Activated T-cell treated with anti-CD3 and anti-CD28 coated beads for 1 hour (primary cell): ENCODE measurements at places on chromosomes 5 and 9.
A peak's percentile ranks its signal among the peaks of the same experiment; 100 is the strongest.

DNA sequence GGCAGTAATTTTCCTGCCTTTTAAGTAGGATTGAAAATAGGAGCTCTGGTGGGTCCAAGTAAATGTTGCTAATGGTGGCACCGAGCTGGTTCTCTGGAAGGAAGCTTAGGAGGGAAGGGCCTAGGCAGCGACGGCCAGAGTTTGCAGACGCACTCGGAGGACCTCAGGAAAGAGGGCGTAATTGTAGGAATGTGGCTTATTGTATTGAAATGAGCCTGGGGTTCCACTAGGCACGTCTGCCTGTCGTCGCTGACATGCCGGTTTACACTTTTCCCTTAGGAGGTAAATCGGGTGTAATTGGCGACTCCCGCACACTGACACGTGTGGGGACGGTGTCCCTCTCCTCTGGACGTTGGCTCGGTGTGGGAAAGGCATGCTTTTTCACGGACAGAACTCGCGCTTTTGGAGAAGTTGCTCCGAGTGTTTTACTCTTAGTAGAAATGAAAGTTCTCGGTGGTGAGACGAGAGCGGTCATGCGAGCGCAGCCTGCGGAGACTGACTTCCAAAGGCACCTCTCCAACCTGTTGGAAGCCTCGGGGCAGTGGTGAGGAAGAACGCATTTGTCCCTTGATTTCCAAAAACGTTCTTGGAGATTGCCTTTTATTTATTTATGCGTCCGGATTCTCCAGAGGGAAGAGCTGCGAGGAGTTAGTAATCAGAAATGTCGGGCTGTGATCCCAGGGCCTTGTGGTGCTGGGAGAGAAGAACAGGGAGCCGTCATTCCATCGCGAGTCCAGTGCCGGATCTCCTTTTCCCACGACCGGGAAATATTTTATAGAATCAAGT, 1.3 kb downstream of the NR4A3 start:
- DNase-seq, result no peak

- no peak for DNase-seq
These were observed 304.7 kb downstream of the KIAA0825 start for GRCh38 chr5:94313696-94314095.

DNA sequence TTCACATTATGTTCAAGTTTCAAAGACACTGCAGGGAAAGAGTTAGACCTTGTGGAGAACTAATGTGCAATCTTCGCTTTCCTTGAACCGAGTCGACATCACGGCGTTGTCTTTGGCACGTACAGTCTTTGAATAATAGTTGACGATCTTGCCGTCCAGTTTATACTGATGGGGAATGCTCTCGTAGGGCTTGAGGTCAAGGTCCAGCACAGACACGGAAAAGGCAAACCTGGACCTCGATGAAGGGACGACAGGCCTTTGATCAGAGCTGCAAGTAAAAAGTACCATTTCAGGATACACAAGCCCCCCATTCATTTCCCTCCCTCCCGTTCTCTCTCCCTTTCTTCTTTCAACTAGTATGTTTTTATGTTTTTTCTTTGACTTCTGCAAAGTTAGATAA, 54.1 kb downstream of the IPPK start:
- DNase-seq, result no peak

DNA sequence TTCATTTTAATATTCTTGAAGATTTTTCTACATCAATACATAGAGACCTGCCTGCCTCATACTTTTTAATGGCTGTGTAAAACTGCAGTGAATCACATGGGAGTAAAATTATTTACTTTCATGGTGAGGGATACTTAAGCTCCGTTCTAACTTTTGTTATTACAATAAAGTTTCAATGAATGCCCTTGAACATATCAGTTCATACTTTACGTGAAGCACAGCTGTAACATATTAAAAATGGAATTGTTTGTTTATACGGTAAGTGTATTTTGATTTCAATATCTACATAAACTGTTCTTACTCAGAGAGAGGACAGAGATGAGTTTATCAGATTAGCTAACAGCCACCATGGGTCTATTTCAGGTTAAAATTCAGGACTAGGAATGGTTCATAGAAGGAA, 155.1 kb downstream of the NR3C1 start:
- no peak for DNase-seq

DNA sequence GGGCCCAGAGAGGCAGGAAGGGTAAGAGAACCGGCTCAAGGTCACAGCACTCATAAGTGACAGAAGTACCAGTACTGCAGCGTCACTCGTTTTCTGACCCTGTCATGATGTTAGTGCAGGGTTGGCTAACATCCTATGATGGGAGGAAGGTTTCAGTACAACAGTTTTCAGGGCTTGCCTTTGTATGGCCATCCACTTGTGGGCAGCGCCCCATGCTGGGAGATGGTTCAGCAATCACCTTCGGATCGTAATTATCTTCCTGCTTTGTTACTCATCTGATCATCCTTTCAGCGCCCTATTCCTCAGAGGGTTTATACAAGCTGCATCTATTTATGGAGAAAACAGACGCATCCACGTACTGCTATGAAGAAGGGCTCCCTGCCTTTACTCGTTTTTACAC, 2.4 kb downstream of the MAP1B start:
- DNase-seq, result no peak

- no peak for DNase-seq
These were observed 117.0 kb downstream of the GLIS3 start for GRCh38 chr9:4182831-4183230.

DNA sequence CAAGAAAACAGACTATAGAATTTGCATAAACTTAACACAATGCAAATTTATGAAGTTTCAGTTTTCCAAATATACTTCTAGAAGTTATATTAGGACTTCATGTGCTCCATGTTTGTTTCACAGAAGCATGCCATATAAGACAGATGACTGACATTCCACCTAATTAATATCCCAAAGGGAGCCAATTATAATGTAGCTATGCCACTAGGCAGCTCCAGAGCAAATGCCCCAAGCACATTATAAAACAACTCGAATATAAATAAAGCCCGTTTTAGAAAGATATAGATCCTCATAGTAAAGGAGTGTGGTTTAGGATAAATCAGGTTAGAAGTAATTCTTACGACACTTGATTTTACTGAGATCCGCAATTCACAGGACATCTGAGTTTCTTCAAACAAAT, 8.9 kb downstream of the DROSHA start:
- DNase-seq, result no peak

DNA sequence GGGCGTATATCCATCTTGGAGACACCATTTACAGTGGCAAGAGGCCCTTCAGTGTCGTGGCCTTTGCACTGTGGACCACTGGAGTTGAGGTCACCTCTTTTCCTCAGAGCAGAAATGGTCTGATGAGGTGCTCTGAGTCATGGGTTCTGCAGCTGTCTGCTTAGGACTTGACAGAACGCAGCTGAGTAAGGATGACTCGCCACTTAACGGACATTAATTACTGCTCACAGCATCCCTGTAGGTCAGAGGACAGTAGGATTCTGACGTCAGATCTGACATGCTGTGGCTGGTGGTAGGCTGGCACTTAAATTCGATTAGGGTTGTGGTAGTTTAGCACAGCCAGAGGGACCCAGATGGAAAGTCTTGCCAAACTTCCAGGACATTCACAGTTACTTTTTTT, 479.4 kb downstream of the DMAC1 start:
- DNase-seq, result no peak

GRCh38 chr9:34994900-34995669, 5.5 kb downstream of the DNAJB5 start:
- no peak for DNase-seq

- DNase-seq, result no peak
These were observed 72.9 kb downstream of the SFXN1 start for GRCh38 chr5:175551266-175551665.

DNA sequence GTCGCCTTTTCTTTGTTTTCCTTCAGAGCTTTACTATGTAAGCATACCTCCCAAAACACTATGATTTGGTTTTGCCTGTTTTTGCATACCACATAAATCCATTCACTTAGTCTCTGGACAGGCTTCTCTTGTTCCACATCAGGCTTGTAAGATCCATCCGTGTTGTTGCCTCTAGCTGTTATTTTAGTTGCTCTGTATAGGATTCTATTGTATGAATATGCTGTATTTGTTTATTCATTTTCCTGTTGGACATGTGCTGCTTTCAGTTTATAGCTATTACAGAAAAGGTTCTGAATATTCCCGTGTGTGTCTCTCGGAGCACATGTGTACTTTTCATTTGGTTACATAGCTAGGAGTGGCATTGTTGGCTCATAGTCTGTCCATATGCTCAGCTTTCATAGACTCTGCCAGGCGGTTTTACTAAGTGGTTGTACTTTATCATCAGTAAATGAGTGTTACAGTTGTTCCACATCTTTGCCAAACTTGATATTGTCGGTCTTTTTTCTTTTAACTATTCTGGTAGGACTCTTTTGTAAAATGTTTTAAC, 41.8 kb downstream of the NUP214 start:
- no peak for DNase-seq

DNA sequence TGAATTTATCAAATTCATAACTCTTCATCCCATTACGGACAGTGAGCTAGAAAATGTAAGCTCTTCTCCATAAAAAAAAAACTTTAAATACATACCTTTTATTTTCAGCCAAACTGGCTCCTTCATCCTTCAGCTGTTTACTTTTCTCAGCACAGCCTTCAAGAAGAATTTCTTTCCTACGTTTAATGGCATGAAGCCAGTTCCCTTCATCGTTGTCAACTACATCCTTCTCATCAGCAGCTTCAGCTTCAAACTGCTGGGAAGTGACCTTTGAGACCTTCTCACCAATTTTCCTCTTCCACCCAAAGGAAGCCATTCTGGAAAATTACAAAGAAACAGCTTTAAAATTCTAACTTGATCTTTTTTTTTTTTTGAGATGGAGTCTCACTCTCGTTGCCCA, 9.1 kb downstream of the TTC33 start:
- DNase-seq, result no peak

GRCh38 chr9:92482329-92482728, at the start of gene ASPN:
Gene ASPN, minus strand, starts transcription at chr9:92482506.
- DNase-seq, result no peak

GRCh38 chr5:173627271-173627670, 10.8 kb upstream of the BOD1 start:
- no peak for DNase-seq

GRCh38 chr5:135018457-135018856, 15.6 kb downstream of the PITX1 start:
- DNase-seq, result no peak

- peak; percentile 13 for DNase-seq
These were observed 1.6 kb downstream of the KDM4C start for GRCh38 chr9:6759185-6759977.

DNA sequence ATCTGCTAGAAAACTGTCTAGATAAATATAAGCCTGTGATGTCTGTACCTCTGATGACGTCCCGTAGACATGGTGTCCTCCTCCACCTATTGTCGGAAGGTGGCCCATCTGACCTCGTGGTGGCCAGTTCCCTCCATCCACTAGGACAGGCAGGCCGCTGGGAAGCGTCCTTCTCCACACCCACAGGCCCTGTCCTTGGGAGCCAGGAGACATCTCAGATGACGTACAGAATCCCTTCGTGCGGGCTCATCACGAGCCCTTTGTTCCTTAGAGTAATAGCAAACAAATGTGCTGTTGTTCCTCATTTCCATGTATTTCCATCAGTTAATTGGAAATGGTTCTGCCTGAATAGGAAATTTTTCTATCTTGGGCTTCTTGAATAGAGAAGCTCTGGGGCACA, 38.3 kb upstream of the TENT4A start:
- DNase-seq, result no peak

DNA sequence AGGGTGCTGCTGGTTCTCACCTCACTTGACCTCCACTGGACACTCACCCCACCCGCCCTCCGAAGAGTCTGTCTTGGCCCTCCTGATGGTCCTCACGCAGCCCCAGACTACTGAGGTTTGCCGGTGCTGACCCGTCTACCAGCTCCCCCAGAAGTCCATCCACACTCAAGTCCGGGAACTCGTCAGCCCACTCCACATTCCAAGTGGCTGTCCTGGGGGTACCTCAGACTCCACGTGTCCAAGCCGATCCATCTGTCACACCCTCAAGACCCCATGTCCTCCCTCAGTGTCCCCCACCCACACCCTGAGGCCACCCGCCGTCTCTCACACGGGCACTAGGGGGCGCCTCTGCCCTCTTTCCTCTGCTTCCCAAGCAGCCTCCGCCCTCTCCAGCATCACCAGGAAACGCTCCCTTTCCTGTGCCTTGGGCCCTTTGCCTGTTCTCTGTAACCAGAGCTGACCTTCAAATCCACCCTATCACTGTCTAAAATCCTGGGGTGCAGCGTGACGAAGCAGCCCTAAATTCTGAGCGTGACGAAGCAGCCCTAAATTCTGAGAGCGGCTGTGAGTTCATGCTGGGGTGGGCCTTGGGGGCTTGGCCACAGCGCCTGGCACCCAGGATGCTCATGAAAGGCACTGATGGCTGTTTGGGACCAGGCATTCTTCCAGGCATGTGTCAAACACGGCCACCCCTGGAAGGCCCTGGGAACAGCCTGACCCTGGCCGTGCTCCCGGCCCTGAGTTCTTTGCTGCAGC, 95.7 kb downstream of the KCNT1 start:
- DNase-seq, result no peak

- DNase-seq, result no peak
These were observed 18.7 kb downstream of the HSD17B4 start for GRCh38 chr5:119470851-119471451.

DNA sequence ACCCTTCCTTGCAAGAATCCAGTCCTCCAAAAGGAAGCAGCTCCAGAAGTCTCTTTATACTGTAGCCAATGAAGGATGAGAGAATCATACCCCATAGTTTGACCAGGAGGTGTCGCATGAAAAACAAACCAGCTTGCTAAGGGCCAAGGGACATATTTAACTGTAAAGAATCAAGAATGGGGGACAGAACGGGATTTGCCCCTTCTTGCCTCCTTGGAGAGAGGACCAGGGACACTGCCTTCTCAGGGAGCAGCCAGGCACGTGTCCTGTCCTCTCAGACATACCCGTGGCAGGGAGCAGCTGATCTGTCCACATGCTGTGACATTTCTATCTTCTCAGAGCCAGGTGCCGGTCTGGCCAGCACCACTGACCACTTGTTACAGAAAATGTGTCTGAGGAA, 11.7 kb downstream of the PRUNE2 start:
- DNase-seq, result no peak

- no peak for DNase-seq
These were observed 92.5 kb downstream of the HTR4 start for GRCh38 chr5:148561801-148562311.

- DNase-seq, result no peak
These were observed 620.9 kb upstream of the PTPRD start for GRCh38 chr9:11233696-11234095.

GRCh38 chr5:169933616-169934015, 46.7 kb downstream of the INSYN2B start:
- DNase-seq, result no peak

GRCh38 chr9:109925799-109926198, 145.8 kb downstream of the PALM2AKAP2 start:
- no peak for DNase-seq

DNA sequence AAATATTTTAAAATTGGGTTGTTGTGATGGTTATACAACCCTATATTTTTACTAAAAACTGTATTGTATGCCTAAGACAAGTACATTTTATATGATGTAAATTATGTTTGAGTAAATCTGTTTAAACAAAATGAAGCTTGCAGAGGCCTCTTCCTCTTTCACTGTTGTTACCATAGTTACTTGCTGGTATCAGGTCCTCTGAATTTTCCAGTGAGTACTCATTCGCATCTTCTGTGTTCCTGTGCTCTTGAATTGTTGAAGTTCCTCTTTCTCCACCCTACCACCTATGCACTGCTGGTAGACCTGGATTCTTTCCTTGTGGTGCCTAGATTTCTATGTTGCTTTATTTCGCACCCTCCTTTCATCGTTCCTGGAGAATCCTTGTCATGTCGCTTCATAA, 938.5 kb upstream of the ACO1 start:
- DNase-seq, result no peak
